ENCODE measurements at places on chromosomes 12 and 14.

- DNase-seq, result no peak
These were observed 88.3 kb downstream of the IRF2BPL start for GRCh38 chr14:76940021-76940760.

DNA sequence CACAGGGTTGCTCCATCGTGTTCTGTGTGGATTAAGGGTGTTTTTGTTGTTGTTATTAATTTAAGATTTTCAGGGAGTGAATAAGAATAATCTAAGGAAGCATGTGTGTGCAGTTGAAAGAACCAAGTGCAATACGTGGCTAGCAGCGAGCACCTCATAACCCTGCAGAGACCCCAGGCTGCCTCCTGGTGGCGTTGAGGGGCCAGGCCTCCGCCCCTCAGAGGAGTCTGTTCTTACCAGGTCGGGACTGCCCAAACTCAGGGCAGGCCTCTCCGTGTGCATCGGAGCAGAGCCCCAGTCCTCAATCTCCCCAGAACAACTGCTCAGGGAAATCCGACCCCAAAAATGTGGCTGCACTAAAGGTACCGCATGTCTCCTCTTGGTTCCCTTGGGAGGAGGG, 36.8 kb downstream of the IL31 start:
- no peak for DNase-seq

DNA sequence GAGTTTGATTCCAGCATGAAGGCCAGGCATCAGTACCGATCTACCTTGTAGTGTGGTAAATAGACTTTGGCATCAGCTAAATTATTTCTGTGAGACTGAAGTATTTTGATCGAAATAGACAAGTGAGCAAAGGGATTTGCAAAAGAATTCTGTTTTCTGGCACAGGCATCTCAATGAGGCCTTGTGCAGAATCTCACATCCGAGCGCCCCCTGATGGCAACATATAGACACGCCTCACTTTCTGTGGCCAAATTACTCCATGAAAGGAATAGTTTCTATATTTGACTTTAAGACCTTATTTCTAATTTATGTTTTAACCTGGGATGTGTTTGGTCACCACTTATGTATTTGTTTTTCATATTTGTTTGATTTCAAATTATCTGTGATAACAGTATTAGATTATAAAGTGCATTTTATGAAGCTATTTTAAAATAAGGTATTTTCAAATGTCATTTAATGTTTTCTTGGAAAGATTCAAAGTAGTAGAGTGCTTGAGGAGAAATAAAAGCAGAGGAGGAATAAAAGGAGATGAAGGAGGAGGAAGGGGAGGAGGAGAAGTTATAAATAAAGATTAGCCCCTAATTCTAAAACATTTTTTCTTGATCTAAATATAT, 731.9 kb downstream of the NRXN3 start:
- no peak for DNase-seq

- no peak for DNase-seq
These were observed 75.4 kb downstream of the RNF34 start for GRCh38 chr12:121475279-121475678.

DNA sequence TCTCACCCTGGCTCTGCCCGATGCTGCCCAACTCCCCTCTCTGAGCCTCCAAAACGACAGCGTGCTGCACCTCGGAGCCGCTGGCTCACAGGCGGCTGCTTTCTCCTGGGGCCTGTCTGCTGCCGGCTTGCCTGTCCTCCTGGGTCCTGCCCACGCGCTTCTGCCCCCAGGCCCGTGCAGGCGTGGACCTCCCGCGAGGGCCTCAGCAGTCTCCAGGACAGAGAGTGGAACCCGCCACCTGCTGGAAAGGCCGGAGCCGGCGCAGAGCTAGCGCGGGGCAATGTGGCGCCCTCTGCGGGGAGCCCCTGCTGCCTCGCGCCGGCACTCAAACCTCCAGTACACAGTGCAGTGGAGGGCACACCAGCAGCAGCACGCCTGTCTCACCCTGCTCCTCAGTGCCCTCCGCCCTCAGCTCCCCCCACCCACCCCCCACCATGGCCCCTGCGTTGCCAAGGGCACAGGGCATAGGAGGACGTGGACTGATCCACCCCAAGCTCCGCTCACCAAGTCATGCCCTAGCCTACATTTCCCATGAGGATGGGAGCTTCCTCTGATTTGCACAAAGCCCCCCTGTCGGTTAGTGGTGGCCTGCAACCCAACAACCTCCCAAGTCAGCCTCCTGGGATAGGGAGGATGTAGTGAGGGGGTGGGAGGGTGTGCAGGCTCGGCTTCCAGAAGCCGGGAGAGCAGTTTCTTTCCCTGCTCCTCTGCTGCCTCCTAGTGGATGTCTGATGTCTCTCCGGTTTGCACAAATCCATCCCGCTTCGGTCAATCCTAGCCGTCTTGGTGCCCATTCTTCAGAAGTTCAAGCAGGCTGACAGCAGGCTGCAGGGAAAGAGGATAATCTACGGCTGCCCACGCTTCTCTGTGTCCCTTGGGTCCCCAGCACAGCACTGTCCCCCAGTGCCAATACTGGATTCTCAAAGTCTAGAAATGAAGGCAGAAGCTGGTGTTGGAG, 25.2 kb downstream of the KRT8 start:
- DNase-seq, result peak; percentile 66

DNA sequence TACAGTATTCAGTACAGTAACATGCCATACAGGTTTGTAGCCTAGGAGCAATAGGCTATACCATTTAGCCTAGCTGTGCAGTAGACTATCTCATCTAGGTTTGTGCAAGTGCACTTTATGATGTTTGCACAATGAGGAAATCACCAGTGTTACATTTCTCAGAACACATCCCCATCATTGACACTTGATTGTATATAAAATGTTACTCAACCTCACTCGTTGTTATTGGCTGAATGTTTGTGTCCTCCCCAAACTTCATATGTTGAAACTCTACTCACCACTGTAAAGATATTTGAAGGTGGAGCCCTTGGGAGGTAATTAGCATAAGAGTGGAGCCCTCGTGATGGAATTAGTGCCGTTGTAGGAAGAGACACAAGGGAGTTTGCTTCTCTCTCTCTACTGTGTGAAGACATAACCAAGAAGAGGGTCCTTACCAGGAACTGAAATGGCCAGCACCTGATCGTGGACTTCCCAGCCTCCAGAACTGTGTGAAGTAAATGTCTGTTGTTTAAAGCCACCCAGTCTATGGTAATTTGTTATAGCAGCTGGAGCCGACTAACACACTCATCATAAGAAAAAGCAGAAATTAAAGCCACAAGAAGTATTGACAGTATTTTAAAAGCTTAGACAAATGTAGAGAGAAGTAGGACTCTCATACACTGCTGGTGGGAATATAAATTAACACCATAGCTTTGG, 3.2 kb upstream of the MED13L start:
- no peak for DNase-seq

DNA sequence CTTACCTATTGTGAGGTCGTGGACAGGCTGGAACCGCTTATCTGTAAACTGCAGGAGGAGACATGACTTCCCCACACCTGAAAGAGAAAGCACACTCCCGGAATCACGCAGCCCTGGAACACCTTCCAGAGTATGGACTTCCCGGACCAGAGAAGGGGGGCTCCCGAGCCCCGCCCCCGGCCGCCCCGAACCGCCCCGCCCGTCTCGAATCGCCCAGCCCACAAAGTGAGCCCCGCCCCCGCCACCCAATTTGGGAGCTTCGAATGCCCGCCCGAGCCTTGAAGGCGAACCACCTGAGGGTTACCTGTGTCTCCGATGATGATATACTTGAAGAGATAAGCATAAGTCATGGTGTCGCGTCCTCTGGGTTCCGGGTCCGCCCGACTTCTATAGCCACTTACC, 235 bp downstream of the RAB2B start:
- DNase-seq, result peak; percentile 93

DNA sequence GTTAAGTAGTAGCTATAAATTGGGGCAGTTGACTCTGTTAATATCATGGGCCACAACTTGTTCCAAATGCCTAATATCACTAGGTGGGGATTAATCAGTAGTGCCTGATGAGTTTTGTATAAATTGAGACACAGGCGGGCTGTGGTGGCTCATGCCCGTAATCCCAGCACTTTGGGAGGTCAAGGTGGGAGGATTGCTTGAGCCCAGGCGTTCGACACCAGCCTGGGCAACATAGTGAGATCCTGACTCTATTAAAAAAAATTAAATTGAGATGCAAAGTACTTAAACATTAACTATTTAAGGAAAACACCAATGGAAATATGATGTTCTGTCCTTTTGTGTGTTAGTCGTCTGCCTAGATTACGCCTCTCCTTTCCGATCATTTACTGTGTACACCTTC, 9.0 kb downstream of the PAPOLA start:
- no peak for DNase-seq

DNA sequence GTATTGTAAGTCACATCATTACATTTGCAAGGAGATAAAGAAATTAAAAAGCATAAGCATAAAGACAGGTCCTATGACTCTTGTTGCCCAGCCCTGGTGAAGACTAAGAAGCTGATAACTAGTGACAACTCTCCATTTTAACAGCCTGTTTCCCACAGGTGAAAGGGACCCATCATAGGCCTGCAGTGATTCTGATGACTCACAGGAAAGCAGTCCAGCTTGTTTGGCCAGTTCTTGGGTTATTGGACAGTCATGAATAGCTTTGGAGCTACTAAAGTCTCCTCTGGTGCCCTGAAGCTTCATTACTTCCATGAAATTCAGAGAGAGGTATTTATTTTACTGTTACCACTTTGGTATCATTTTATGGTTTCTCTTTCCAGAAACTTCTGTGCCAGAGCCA, 55.5 kb upstream of the DYRK2 start:
- DNase-seq, result no peak

DNA sequence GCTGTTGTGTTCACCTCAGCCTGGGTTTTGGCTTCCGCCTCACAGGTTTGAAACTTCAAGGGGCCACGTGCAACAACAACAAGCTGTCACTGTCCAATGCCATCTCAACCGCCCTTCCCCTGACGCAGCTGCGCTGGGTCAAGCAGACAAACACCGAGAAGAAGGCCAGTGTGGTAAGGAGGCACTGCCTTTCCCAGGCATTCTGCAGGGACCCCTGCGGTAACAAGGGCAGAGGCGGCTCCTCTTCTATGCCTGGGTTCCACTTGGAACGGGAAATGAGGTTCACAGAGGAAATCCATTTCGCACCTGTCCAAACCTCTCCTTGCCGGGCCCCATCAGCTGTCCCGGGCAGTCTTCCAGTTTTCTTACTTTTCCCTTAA, 36.8 kb downstream of the HSP90AA1 start:
- no peak for DNase-seq

GRCh38 chr12:116542345-116542956, 16.7 kb upstream of the MAP1LC3B2 start:
- no peak for DNase-seq

DNA sequence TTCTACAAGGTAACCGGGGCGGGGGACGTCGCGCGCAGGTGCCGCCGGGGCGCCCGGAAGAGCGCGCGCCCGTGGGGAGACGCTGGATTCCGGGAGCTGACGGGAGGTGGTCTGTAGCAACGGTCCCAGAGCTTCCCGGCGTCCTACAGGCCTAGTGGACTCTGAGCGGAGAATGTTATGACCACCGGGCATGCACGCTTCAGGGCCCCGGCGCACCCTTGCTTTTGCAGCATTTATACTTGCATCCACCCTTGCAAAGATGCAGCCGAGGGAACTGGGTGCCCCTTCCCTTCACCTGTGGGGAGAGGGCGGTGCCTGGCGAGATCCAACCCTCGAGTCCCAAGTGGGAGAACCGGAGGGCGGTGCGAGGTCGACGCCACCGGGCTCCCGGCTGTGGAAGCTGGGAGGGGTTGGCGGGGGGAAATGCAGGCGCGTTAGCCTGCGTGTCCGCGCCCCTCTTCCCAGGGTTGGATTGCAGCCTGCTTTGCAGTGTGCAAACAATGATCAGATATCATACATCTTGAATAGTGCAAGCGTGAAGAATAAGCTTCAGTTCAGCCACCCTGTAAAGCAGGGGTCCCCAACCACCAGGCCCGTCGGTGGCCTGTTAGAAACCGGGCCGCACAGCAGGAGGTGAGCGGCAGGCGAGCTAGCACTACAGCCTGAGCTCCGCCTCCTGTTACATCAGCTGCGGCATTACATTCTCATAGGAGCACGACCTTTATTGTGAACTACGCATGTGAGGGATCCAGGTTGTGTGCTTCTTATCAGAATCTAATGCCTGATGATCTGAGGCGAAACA, 576 bp downstream of the ERP29 start:
- DNase-seq, result peak; percentile 51

- DNase-seq, result no peak
These were observed 376.7 kb downstream of the ALG10 start for GRCh38 chr12:34398706-34399630.

DNA sequence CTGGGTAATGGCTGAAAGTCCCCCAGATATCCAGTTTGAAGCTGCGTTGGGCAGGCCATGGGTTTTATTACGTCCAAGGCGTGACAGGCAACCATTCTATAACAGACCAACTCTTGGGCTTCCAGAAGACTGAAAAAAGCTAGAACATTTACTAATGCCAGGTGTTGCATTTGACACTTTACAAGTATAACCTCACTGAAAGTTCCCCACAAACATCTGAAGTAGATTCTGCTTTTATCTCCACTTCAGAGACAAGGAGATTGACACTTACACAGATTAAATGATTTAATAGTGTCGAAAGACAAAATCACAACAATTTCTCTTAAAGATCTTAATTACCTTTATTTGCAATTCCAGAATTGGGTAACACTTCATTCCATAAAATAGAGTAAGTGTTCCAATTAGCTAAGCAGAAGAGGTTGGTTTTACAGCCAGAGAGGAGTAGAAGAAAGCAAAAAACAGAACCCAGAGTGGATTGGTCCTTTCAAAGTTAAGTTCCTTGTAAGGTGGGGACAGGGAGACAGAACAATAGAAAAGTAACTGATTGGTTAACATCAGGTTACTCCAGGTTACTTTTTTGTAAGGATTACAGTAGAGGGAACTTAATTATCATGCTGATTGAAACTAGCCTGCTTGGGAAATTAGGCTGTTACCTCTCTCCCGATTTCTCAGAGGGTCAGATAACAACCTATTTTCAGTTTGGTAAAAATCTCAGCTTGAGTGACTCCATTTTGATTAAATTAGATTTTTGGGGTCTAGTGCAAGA, 11.3 kb downstream of the SOCS2 start:
- no peak for DNase-seq
